Fibroblast of lung (primary cell): ENCODE measurements at places on chromosomes 7 and 10. TPM values are rescaled to one million over a fixed set of nuclear protein-coding genes. Genes with fewer than 3 reads are reported as not detected.

DNA sequence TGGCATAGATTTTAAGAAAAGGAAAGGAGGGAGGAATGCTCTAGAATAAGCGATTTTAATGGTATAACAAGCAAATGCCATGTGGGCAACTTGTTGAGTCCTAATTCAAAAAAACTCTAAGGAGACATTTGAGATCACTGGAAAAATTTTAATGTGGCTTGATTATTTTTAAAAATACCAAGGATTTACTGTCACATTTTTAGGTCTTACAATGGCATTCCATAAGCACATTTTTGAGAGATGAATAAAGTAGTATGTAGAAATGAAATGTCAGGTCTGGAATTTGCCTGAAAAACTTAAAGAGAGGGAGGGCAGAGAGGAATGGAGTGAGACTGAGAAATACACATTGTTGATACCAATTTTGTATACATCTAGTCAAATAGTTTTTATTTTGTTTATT lies 20.3 kb downstream of the NCAPG2 start:
- peak; percentile 48 for DNase-seq

DNA sequence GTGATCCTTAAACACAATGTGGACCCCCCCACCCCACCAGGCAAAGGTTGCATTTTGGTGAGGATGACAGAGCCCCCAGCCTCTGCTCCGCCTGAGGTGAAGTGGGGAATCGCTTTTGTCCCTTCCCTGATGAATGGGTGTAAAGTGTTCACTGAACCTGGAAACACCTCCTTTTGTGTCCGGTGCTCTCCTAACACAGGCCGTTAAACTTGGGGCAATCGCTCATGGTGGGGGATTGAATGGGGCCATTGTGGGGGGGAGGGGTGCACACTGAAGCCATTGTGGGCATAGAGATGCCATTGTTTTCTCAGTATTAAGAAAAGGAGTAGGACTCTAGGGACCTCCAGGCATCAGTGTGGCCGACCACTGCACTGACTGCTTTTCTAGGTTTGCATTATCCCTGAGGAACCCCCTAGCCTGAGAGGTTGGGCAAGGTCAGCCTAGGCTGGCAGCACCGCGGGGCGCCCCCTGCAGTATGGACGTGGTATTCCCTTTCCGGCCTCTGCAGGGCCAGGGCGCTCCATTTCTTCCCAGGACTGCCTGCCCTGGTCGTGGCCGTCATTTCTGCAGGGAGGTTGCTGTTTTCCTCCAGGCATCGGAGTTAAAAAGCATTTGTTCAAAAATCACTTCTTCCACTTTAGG lies 158.3 kb downstream of the TCF7L2 start:
- DNase-seq = no peak

DNA sequence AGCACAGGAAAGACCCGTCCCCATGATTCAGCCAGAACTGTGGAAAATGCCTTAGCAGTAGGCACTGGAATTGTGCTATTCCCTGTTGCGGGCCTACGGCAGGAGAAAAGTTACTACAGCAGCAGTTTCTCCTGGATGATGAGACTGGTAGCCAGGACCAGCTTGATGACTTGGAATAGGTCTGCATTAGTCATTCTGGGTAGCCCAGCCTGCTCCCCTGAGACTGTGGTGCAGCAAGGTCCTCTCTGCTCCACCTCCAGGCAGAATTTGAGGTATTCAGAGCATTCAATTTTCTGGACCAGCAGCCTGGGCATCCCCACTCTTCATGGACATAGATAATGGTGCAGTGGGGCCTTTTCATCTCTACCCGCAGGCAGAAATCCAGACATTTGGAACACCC lies 490.0 kb downstream of the SH2D4B start:
- DNase-seq = no peak

GRCh38 chr10:23981520-23982309 lies 227.2 kb upstream of the KIAA1217 start:
- DNase-seq = no peak

- DNase-seq = no peak
Measured at GRCh38 chr7:30117896-30118295, 16.9 kb upstream of the MTURN start.

GRCh38 chr7:141150465-141150864 lies 76.6 kb downstream of the TMEM178B start:
- DNase-seq = no peak

- DNase-seq = no peak
Measured at GRCh38 chr10:34762603-34763299, 52.3 kb downstream of the PARD3 start.

- no peak for DNase-seq
Measured at GRCh38 chr7:128812514-128813168, 17.6 kb upstream of the FLNC start.

DNA sequence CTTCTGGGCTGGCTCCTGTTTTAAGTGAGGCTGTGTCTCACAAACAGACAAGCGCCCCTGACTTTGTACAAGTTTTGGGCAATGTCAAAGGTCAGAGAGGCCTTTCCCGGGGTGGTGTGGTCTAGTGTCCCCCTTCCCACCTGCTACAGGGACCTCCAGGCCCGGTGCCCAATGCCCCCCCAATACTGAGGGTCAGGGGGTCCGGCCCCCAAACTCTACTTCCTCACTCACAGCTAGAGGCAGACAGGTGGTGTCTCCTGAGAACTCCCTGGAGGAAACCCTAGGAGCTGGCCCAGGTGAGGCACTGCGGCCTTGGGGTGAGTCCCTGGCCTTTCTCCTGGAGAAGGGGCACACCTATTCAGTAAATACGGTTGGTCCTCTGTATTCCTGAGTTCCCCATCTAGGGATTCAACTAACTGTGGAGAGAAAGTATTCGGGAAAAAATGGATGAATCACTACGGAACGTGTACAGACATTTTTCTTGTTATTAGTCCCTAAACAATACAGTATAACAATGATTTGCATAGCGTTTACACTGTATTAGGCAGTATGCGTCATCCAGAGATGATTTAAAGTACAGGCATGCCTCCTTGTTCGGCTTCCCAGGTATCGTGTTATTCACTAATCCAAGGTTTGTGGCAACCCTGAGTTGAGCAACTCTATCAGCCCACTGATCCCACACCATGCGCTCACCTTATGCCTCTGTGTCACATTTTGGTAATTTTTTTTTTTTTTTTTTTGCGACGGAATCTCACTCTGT lies 308.1 kb downstream of the WDR37 start:
- DNase-seq = no peak

DNA sequence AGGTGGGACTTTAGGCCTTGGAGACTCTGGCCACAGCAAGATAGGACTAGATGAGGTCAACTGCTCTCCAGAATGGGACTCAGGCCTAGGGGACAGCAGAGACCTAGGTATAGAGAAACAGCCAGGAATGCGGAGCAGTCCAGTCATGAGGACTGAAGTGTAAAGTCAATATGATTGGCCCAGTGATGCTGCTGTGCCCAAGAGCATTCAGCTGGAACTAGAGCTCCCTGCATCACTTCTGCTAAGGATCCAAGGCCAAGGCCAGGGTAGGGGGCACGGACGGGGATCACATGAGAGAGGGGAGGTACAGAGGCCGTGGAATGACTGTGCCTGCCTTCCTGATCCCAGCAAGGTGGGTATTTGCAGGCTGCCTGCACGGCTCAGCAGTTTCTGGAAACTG lies 237.9 kb downstream of the FRMD4A start:
- DNase-seq = no peak

GRCh38 chr7:54253036-54253373 lies 289.2 kb upstream of the VSTM2A start:
- no peak for DNase-seq

DNA sequence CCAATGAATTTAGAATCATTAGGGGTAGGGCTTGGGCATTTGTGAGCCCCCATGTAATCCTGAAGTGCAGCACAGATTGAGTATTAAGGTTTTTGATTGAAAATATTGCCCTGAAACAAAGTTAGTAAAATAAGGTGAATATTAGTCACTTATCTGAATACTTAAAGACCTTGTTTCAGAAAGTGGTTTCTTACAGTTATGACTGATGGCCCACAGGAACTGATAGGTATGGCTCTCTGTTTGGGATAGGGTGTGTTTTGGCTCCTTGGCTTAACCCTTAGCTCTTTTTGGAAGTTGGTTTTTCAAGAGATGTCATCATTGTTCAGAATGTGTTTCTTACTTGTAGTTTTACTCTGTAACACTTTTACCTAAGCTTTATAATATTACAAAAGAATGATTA lies 34.8 kb downstream of the MDFIC start:
- no peak for DNase-seq

- DNase-seq = no peak
Measured at GRCh38 chr10:66218289-66218688, 707.5 kb upstream of the LRRTM3 start.

The HOXA11 gene
- polyA plus RNA-seq = 0.03 and 0.18 TPM in 2 replicates

The SLC18A2 gene
- not detected in 2 replicates for polyA plus RNA-seq

The CACNB2 gene
- polyA plus RNA-seq = 0.70 and 1.2 TPM in 2 replicates

The UBE2D1 gene
- polyA plus RNA-seq = 17.7 and 21.4 TPM in 2 replicates

The TMEM236 gene
- polyA plus RNA-seq = 0.02 and 0.03 TPM in 2 replicates

The ARHGAP22 gene
- polyA plus RNA-seq = 10.4 and 21.2 TPM in 2 replicates

The TCAF2 gene
- polyA plus RNA-seq = 1.9 and 3.1 TPM in 2 replicates

The ST7 gene
- 25.3 and 28.6 TPM in 2 replicates for polyA plus RNA-seq

The TMEM273 gene
- 0.18 TPM in 1 of 2 replicates, not detected in the other for polyA plus RNA-seq
